ENCODE measurements at places on chromosomes 7 and 10.

- no peak for DNase-seq
These were observed 58.0 kb upstream of the PNLIP start for GRCh38 chr10:116487522-116488430.

- no peak for DNase-seq
These were observed 52.8 kb upstream of the AOAH start for GRCh38 chr7:36777062-36777461.

DNA sequence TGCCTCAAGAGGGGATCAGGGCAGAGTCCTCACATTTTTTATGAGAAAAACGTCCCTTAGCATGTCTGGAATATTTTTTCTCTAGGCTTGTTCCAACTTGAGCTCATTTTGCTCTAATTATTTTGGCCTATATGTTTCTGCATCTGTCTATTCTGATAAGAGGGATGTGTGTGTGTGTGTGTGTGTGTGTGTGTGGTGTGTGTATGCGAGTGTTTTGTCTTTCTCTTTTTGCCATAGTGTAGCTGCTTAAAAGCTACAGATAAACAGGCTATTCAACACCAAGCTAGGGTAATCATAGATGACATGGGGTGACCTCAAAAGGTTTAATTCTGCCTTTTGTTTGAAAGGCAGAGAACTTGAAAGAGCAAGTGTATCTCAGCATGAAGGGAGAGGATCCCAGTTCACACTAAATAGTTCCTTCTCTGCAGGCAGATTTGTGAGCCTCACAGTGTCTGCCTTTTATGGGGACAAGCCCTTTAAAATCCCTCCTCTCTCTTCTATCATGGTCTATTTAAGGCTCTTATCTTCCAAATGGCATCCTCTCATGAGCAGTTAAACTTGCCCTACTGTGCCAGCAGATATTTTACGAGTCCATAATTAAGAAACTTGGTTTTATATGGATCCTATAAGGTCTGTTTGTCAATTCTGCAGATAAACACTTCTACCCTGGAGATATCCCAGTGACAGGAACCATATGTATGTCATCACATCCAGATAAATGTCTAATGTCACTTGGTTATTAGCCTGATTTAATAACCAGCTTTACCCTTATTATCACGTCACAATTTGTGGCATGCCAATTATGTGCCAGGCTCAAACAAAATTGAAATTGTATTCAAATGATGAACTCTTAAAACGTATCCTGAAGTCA, 202.9 kb upstream of the MTPN start:
- no peak for DNase-seq

DNA sequence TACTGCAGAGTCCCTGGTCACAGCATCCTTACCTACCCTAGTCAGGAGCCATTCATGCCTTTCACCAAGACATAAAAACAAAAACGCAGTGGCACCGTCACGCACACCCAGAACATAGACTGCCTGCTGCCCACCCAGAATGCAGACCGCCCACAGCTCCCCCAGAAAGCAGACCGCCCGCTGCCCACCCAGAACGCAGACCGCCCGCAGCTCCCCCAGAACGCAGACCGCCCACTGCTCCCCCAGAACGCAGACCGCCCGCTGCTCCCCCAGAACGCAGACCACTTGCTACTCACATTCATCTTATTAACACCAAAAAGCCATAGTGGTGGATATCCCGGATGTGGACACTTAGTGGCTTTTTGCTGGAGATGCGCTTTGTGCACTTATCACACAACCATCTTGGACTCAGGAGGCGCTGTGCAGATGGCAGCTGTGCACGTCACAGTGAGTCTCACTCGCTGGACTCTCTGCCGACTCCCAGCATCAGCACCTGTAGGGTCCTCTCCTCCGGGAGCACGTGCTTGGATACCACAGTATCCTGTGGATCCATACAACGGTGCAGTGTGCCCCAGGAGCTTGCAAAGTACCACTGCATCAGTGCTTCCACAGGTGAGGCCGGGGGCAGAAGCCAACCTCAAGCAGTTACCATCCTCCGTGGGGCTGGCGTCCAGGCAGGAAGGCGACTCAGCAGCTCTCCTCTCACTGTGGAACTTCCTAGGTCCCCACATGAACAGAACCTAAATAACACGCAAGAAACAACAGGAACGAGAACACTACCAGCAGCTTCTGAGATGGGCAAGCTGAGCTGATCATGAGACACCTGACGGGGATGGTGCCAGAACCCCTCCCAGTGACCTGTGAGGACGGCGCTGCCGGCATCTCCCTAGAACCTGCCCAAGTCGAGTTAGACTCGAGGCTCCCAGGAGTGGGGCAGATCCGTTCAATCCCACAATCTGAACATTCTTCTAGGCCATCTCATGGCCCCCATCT, 161.0 kb downstream of the DIP2C start:
- DNase-seq = no peak

- no peak for DNase-seq
These were observed 487.8 kb upstream of the TEX47 start for GRCh38 chr7:89283302-89283701.

DNA sequence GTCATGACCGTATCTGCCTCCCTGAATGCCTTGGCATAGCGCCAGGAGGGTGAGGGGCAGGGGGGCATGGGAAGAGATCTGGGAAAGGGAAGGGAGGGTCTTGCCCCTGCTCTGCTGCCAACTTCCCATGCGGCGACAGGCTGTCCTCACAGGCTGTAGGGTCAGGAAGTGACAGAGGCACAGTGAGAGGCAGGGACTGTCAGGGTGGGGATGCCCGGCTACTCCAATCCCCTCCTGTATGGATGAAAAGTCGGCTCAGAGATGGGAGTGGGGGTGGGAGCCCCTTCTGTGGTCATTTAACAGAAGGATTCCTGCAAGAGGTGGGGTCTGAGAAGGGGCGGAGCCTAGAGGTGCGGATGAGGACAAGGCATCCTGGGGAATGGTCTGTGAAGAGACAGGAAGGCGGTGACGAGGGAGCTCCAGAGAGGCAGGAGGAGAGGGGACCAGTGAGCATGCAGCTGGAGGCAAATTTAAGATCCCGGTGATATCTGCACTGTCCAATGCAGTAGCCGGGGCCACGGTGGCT, 20.8 kb upstream of the UNC5B start:
- DNase-seq = no peak

DNA sequence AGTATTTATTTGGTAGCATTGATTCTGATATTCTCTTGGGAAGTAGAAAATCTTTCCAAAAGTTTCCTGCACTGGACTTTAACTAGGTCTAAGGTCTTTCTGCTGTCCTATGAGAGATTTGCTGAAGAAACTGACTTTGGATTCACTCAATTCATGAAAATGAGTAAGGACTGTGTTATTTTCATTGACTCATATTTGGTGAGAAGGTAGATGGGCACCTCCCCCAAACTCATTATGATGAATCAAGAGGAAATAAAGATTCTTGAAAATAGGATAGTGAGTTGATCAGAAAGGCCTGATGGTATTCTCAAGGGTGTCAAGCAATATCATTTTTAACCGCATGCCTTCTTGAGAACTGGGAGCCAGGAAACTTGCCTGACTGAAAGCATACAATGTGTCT, 110.3 kb downstream of the RNF133 start:
- DNase-seq = no peak

GRCh38 chr10:63266391-63267316, 133.5 kb downstream of the NRBF2 start:
- DNase-seq = no peak

GRCh38 chr7:55939514-55940123, 12.1 kb upstream of the MRPS17 start:
- no peak for DNase-seq

- no peak for DNase-seq
These were observed 166.3 kb downstream of the ZNF438 start for GRCh38 chr10:30865141-30865926.

DNA sequence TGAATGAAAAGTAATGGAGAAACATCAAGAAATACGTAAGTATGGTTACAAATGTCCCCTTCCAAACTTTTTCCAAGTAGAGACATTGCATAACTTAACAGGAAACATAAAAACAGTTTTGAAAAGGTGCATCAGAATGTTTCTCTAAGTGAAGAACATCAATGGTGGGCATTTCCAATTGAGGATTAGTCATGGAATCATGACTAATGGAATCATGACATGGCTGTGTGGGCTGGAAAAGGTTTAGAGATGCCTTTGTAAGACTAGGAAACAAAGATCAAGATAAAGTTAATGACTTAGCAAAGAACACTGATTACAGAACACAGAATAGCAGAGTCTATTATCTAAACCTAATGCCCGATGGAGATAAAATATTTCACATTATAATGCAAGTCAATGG, 272.0 kb downstream of the HPSE2 start:
- no peak for DNase-seq

GRCh38 chr10:110609605-110610004, 34.5 kb upstream of the RBM20 start:
- peak; percentile 62 for DNase-seq

- no peak for DNase-seq
These were observed 65.3 kb downstream of the GFRA1 start for GRCh38 chr10:116207690-116208089.

DNA sequence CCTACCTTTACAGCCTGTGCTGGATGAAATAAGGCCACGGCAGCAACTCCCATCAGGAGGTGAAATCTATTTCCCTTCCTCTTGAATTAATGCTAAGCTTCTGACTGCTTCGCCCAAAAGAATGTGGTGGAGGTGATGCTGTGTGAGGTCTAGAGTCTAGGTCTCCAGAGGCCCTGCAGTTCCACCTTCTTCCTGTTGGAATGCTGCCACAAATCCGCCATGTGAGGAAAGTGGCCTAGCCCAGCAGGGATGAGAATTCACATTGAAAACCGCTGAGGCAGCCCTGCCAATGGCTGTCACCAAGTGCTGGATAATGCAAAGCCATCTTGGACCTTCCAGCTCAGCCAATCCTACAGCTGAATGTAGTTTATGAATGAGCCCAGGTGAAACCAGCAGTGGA, 28.0 kb downstream of the RHOBTB1 start:
- DNase-seq = no peak

GRCh38 chr10:87079106-87079836, 15.4 kb downstream of the GLUD1 start:
- no peak for DNase-seq

DNA sequence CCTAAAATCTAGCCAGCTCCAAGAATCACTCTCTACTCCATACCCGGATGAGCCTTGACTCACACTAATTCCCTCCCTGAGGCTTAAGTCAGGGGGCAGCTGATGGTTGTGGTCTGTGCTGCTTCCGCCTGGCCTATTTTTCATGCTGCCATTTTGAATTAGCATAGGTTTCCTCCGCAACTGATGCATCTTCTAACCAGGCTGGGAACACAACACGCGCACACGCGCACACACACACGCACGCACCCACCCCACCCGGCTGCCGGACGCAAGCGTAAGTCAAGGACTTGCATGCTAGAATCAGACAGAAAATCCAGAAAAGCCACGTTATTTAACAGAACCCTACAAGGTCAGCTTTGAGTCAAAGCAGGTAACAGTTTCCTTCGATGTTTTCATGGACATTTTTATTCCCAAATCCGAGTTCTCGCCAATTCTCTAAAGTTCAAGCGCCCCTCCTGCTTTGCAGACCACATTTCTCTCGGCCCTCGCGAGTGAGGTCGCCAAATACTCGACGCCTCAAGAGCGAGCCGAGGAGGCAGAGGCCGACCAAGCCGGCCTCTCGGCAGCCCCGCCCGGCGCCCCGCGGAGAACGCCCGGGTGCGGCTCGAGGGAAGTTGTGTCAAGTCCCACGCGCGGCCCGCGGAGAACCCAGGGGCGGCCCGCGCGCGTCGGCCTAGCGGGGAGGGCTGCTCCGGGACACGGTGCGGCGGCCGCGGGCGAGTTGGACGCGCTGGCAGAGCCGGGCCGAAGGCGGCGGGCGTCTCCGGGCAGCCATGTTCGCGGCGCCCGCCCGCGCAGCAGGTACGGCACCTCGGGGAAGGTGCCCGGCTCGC, 961 bp downstream of the SCRN1 start:
- DNase-seq = peak; percentile 86

- peak; percentile 69 for DNase-seq
These were observed 3.4 kb downstream of the IGFBP3 start for GRCh38 chr7:45917658-45918057.

DNA sequence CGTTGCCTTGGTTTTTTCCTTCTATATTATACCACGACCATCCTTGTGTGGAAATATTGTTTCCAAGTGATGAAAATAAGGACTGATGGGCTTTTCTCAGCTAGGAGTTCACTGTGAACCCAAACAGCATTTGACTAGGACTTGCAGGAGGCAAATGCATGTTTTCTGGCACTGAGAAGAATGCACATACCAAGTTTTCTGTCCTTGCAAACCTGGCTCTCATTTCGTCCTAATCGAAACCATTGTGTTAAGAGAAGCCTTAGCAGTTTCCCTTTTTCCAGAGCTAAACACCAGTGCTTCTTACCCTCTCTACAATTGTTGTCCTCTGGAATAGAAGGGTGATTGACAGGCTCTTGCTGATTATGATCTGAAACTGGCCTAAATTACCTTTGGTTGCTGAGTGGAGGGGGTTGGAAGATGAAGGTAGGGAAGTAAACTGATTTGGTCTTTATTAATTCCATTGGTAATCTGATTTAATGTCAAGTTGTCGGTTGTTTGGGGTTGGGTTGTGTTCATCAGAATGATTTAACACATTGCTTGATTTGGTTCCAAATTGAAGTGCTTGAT, 33.1 kb upstream of the ELMO1 start:
- no peak for DNase-seq

DNA sequence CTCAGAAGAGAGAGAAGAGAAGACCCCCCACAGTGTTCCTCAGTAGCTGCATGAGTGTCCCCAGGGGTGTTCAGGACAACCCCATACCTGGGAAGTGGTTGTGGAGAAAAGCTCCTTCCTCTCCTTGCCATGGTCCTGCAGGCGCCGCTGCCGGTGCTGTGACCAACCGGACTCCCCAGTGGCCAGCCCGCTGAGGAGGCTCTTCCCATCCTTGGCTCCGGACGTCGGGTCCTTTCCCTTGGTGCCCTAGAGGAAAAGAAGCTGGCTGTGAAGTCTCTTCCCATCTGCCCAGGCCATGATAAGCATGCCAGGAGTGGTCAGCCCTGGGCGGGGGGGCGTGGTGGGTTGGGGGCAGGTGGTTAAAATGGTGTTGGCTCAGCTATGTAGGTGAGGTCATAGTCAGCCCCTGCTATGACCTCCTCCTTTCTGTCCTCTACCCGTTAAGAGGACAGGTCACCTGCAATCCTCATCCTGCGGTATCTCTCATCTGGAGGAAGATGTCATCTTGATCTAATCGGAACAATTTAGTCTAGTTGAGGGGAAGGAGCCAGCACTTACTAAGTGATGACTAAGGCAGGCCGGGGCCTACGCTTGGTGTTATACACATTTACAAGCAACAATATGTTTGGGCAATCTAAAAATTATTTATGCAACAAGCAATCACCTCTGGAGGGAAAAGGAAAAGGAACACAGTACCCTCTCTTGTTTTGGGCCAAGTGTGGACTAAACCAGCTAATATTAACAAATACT, 13.2 kb downstream of the WDR91 start:
- DNase-seq = no peak

DNA sequence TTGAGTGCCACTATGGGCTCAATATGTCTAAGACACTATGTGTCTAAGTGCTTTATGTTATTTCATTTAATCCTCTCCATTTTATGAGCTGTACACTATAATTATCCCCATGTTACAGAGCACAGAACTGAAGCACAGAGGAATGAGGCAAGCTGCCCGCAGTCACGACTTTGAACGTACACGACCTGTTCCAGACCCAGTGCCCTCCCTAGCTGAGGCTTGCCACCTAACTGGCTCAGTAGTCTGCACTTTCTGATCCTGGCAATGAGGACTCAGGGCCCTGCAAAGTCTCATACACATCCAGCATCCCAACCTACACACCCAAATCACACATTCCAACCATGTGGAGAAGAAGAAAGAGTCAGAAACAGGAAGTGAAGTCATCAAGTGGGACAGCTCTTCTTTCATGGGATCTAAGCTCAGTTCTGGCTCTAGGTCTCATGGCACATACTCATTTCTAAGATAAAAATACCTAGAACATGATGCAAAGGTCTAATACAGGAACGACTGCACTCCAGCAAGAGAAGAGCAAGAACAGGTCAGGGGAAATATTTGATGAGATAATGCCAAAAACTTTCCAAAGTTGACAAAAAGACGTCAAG, 42.4 kb upstream of the DDC start:
- no peak for DNase-seq
